ENCODE measurements at places on chromosomes 4 and X. TPM values are rescaled to one million over a fixed set of nuclear protein-coding genes. Genes with fewer than 3 reads are reported as not detected.

- no peak for DNase-seq
Measured at GRCh38 chr4:85836588-85837438, 361.9 kb downstream of the ARHGAP24 start.

DNA sequence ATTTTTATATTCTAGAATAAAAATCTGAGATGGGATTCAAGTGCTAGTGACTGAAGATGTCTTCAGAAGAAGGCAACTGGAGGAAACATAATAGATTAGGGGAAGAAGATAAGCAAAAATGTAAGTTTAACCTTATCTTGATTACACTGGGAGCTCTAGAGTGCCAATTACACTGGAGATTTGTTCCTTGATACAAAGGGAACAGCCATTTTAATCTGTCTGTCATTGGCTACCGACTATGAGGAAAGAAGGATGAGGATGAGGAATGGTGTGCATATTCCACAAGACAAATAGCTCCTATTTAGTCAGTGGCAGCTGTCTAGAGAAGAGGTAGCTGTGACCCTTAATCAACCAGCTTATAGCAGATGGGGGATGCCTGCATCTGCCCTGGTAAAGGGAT, 1034.5 kb upstream of the IGFBP7 start:
- no peak for DNase-seq

- DNase-seq, result no peak
Measured at GRCh38 chr4:104113850-104114249, 380.8 kb downstream of the CXXC4 start.

DNA sequence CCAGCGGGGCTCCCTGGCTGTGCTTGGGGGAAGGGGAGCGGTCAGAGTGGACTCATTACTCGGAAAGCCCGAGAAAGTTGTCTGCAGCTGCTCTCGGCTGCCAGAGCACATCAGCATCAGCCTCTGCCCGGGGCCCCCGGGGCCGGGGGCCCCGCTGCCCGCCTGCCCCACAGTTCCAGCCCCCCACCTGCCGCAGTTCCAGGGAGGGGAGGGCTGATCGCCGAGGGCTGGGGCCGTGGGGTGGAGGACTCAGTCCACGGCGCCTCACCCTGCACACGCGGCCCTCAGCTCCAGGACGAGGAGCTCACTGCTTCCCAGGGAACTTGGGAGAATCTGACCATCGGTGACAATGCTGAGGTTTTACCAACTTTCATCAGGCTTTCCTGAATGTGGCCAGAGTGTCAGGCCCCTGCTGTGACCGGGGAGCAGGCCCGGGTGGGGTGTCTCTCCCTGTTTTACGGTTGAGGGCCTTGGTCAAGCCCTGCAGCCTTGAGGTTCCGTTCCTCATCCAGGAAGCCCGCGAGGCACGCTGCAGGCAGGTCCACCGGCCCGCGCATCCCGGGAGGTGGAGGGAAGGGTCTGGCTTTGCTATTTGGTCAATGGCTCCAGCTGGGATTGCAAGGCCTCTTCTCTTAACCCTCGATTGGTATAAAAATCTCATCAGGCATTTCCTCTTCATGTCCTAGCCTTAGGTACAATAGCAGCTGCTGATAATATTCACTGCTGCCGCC, 57.2 kb downstream of the CPZ start:
- DNase-seq, result no peak

- DNase-seq, result no peak
Measured at GRCh38 chr4:84177831-84178542, 321.1 kb downstream of the NKX6-1 start.

GRCh38 chr4:25104591-25104990, 55.7 kb downstream of the SEPSECS start:
- DNase-seq, result no peak

GRCh38 chr4:108110450-108110849, 58.3 kb downstream of the LEF1 start:
- DNase-seq, result no peak

GRCh38 chr4:8283631-8284121, 14.1 kb downstream of the HTRA3 start:
- no peak for DNase-seq

GRCh38 chrX:36568946-36569345, 439.2 kb upstream of the FAM47C start:
- DNase-seq, result no peak

GRCh38 chr4:165967486-165967885, 94.4 kb downstream of the TLL1 start:
- DNase-seq, result no peak

DNA sequence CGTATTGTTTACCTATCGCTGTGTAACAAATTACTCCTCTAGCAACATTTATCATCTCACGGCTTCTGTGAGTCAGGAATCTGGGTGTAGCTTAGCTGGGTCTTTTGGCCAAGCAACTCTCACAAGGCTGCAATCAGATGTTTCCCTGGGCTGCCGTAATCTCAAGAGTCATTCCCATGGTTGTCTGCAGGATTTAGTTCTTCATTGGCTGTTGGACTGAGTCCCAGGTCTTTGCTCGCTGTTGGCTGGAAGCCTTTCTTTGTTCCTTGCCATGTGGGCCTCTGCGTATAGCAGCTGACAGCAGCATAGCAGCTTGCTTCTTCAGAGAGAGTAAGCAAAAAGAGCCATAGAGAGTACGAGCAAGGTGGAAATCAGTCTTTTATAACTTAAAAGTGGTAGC, 16.8 kb downstream of the POLR2B start:
- no peak for DNase-seq

DNA sequence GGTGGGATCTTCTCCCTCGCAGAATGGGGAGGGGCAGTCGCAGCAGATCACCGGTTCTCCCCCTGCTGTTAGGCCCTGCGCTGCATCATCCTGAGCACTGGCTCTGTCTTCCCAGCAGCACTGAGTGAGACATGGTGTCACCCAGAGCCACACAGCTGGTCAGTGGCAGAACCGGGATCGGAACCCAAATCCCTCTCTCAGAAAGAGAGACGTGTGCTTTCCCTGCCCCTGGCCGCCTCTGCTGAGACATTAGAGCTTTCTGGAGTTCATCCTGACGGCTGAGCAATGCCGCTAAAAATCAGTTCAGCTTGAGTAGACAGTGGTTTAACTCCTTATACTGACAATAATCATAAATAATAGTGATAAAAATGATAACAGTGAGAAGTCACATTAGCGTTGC, 87.9 kb downstream of the EVC start:
- DNase-seq, result no peak

GRCh38 chr4:160238790-160239189, 1135.9 kb downstream of the RAPGEF2 start:
- DNase-seq, result no peak

- no peak for DNase-seq
Measured at GRCh38 chrX:109472939-109473735, 8.7 kb downstream of the GUCY2F start.

DNA sequence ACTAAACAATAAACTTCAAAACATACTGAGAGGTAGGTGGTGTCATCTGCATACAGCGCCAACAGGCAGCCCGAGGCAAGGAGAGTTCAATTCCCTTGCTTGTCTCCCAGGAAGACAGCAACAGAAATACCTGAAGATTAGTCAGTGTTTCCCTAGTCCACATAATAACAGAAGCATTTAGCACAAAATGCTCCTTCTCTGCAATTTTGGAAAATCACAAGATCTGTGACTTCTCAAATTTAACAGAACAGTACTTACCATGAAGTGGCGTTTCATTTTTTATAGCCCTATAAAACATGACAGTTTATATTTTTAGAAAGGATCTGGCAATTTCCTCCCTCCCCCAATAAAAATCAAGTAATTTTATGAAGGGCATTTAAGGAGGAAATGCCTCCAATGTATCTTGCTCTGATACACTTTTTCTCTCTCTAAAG, 67.1 kb upstream of the MYOZ2 start:
- DNase-seq, result no peak

DNA sequence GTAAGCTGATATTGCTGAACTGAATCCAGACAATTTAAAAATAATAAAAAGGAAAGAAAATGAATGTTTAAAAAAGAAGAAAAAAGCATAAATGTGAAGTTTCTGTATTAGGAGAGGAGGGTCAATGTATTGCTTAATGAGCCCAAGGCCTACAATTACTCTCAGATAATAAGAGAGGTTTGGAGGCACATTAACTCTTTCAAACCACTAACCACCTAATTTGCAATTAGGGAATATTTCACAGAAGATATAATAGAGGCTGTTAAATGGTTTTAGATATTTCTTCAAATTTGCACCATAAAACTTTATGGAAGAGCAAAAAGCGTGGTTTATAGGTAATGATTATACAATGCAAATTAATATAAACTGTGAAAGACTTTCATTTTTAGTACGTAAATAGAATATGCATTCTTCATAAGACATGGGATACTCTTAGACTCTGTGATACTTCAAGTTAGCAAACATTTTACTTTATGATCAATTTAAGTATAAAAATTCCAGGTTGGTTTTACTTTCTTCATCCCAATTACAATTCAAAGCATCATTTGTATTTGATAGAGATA, 364.2 kb upstream of the GALNTL6 start:
- DNase-seq, result no peak

DNA sequence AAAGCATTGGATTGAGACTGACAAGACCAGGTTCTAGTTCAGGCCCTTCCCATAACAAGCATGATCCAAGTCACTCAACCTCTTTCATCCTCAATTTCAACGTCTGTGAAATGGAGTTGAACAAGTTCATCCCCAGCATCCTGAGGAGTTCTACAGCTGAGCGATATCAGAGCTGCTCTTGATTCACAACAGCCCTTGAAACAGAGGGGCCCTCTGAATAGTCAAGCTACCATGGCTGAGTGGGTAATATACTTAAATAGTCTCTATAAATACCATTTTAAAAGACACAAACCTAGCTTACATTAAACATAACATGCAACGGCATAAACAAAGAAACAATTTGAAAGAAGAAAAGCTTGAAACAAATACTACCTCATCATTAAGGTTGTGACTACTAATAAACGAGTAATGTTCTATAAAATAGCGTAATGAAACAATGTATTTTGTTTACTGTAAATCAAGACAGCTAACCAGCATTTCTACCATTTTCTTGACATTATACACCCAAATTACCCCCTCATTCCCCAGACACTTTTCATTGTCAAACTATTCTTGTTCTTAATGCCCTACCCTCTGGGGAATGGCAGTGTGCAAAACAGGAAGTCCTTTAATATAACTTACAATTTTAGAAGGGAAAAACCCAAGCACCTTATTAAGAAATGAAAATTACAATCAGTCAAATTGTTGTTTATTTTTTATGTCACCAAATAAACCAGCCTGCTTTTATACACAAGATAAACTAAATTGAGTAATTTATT, 202.3 kb downstream of the PARM1 start:
- no peak for DNase-seq

- DNase-seq, result no peak
Measured at GRCh38 chr4:88360256-88360655, 18.4 kb upstream of the HERC6 start.

- DNase-seq, result no peak
Measured at GRCh38 chr4:184907216-184907615, 81.4 kb upstream of the ACSL1 start.

DNA sequence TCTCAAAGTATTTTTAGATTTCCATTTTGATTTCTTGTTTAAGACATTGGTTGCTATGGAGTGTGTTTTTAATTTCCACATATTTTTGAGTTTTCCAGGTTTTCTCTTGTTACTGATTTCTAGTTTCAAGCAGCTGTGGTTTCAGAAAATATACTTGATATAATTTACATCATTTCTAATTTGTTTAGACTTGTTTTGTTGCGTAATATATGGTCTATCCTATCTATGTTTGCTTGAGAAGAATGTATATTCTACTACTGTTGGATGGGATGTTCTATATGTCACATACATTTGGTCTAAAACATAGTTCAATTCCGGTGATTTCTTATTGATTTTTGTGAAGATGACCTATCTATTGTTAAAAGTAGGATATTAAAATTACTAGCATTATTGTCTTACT, 170.5 kb upstream of the EMCN start:
- no peak for DNase-seq

DNA sequence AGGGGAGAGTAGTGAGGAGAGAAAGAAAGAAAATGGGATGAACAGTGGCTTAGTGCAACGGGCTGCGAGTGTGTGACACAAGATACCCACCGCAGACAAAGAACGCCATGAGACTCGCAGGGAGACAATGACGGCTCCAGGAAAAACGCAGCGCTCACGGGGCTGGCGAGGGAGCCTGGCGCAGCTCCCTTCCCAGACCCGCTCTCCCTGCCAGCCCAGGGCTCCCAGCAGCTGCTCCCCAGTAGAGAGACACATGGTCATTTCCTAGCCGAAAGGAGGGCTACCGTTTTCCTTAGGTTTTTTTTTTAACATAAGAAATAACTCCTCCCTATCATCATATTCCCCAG, 149.5 kb downstream of the MAML3 start:
- DNase-seq, result no peak

PFKFB1 gene
- 0.36 TPM for total RNA-seq

GBA3 gene
- total RNA-seq, result not detected

CTAG1A gene
- not detected for total RNA-seq

TRO gene
- 2.4 TPM for total RNA-seq

TCEAL6 gene
- not detected for total RNA-seq

NWD2 gene
- not detected for total RNA-seq

ARHGAP6 gene
- total RNA-seq, result 0.13 TPM

ACE2 gene
- total RNA-seq, result not detected

RHOXF2 gene
- not detected for total RNA-seq

PGRMC2 gene
- total RNA-seq, result 47.6 TPM

HDX gene
- 5.3 TPM for total RNA-seq

All from Panc1 (cell line).